ENCODE measurements at places on chromosomes 16 and 17.

- DNase-seq = no peak
These were observed 6.9 kb upstream of the GJD3 start for GRCh38 chr17:40371261-40371929.

DNA sequence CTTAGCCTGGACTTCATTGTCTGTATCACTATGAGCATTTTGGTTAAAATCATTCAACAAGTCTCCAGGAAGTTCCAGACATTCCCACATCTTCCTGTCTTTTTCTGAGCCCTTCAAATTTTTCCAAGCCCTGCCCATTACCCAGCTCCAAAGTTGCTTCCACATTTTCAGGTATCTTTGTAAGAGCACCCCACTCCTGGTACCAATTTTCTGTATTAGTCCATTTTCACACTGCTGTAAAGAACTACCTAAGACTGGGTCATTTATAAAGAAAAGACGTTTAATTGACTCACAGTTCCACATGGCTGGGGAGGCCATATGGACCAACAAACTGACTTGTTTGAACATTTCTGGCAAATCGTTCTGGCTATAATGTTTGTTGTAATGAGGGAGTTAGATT, 67.4 kb downstream of the CDRT15 start:
- no peak for DNase-seq

GRCh38 chr16:30895627-30896260, 670 bp upstream of the CTF1 start:
- DNase-seq = no peak

DNA sequence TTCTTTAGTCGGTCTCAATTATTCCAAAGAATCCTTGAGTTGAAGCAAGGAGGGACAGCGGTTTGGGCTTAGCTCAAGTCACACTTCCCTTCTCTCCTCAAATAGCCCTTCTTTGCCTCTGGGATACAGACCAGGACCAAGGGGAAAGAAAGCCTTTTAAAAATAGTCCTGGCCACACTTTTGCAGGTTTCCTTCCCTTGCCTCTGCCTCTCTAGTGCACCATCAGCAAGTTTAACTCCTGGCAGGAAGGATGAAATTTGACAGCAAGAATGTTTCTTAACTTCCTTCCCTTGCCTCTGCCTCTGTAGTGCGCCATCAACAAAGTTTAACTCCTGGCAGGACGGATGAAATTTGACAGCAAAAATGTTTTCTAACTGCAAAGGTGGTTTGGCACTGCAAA, 7.2 kb upstream of the G6PC1 start:
- DNase-seq = no peak

DNA sequence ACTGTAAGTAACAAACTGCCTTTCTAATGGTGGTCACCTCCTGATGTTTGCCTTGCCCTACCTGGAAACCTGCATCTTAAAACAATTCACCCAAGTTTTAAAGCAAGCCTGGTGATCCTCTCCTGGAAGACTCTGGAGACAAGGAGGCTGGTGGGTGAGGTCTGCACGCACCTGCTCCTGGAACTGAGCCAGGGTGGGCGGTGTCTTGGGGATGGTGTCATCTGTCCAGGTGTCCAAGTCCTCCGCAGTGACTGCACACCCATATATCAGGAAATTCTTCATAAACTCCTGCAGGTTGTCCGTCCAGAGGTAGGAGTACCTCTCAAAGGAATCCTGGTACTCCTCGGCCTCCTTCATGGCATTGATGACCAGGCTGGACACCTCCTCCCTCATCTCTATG, 44.9 kb downstream of the DNAH17 start:
- DNase-seq = no peak
